ENCODE measurements at places on chromosomes 13 and 19.

GRCh38 chr19:38616265-38616664 is 1.5 kb downstream of the MAP4K1 start:
- DNase-seq = no peak

DNA sequence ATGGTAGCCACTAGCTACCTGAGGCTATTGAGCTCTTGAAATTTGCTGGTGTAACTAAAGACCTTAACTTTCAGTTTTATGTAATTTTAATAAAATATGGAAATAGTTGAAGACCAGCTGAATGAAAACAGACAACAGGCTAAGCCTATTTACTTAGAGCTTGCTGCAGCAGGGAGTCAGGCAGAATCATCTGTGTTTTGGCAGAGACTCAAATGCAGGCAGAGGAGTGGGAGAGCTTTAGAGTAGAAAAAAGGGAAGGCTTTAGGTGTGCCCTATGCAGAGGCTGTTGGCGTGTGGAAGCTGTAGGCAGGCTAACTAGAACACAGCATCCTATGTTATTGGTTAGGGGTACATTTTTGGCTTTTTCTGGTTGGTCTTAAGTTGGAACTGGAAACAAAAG is 304.9 kb upstream of the NBEA start:
- no peak for DNase-seq

GRCh38 chr19:33193865-33194362 is at the start of gene LRP3:
Gene LRP3 (plus strand): TSS chr19:33194330. CDS start chr19:33194786, 456 bp downstream.
- no peak for DNase-seq

DNA sequence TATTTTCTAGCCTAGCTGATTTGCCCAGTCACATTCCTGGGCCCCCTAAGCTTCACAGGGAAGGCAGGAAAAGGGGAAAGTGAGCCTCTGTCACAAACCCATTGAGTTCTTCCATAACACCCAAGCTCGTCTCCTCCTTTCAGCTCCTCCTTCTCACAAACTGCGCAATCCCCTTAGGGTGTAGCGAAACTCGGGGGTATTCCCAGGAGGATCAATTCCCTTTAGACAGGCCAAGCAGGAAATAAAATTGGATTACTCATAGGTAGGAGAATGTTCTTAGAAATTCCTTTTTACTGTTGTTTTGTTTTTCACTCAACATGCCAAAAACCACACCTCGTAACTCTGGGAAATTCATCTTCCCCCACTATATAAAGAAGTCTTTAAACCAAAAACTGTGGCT is 139.3 kb downstream of the IRS2 start:
- no peak for DNase-seq

GRCh38 chr13:78177306-78177705 is 258.7 kb upstream of the EDNRB start:
- DNase-seq = no peak

DNA sequence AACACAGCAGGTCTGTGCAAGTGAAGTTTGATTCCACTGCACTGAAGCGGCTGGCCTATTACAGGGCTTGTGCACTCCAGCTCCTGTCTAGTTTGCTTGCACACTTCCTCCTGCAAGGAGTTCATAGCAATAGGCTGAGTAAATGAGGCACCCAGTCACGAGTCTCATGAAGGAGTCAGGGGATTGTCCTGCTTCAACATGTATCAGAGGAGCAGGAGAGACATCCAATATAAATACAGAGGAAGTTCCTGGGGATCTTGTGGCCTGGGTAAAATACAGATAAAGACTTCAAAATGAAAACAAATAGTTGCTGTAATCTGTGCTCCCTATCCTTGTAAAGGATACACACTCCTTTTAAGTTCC is 259.9 kb downstream of the SLITRK1 start:
- DNase-seq = no peak

DNA sequence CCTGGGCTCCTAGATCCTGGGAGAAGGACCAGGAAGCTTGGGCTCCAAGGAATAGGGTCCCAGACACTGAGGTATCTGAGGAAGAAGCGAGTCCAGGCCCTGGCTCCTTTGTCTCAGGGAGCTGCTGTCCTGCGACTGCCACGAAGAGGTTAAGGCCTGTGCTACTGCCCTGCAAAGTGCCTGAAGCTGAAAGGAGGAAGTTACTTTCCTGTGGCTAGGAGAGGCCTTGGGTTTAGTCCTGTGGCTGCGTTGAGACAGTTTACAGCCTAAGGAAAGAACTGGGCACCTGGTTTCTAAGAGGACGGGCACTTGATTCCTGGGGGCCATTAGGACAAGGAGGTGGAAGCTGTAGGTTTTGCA is 2.8 kb downstream of the MYADM start:
- DNase-seq = peak; percentile 95

DNA sequence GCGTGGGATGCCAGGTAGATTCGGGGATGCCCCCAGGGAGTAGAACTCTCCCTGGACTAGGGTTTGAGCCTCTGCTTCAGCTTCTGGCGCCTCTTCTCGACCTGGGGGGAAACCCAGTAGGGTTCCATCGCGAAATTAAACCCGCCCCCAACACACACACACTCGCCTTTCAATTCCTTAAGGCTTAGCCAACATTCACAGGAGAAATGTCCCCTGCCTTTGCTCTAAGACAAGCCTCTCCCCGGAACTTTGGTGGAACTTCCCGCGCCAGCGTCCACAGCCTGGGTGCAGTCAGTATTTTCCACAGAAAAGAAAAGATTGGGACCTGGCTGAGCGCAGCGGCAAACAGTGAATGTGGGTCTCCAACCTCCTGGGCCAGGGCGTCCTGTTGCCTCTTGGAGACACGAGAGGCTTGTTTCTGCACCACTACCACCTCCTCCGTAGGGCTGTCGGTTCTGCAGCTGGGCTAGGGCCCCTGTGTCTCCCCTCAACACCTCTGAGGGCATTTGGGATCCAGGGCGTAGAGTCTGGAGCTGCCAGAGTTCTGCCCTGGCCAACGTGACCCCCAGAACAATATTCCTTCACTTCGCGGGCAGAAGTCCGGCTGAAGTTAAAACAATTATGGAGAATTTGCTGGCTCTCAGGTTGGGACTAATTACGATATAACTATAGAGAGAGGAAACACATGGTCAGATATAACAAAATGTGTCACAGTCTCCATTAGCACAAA is 3.2 kb downstream of the PDX1 start:
- no peak for DNase-seq

- DNase-seq = no peak
Measured at GRCh38 chr13:37484056-37484455, 114.5 kb downstream of the POSTN start.

DNA sequence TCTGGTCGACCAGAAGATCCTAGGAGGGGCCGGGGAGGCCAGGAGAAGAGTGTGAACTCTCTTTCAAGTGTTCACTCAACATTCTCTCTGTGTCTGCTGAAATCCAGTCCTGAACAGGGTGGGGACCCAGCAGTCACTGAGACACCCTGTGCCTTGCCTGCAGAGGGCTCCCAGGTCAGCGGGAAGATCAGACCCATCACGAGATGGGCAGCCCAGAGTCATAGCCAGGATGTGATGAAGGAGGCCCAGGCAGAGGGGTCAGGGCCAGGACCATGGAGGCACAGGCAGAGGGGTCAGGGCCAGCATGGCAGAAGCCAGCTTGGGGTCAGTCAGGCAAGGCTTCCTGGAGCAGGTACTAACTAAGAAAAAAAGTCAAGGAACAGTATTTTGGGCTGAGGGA is 9.4 kb downstream of the NUMBL start:
- DNase-seq = no peak

GRCh38 chr19:45817725-45818301 is 2.7 kb upstream of the RSPH6A start:
- DNase-seq = no peak

DNA sequence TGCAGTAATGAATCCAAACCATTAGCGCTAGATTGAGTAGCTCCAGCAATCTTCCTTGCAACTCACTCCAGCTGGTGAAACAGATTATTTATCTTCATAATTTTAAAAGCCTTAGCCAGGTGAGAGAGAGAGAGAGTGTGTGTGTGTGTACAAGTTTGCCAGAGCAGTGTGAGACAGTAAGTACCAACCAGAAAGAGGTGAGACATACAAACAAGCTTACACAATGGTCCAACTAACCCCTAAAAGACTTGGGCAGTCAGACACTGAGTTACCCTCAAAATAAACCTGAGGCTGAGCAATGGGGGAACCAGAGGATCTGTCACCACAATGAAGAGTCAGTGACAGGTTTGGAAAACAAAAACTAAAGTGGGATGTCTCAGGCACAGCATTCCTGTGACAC is 8.1 kb upstream of the THSD1 start:
- DNase-seq = no peak

- DNase-seq = no peak
Measured at GRCh38 chr19:50331994-50332243, 2.7 kb upstream of the KCNC3 start.

Measured in OCI-M1 (cell line).